ENCODE measurements at places on chromosomes 6 and 20. TPM values are rescaled to one million over a fixed set of nuclear protein-coding genes. Genes with fewer than 3 reads are reported as not detected.

The RNF144B gene
- 19.5 TPM for polyA plus RNA-seq

DNA sequence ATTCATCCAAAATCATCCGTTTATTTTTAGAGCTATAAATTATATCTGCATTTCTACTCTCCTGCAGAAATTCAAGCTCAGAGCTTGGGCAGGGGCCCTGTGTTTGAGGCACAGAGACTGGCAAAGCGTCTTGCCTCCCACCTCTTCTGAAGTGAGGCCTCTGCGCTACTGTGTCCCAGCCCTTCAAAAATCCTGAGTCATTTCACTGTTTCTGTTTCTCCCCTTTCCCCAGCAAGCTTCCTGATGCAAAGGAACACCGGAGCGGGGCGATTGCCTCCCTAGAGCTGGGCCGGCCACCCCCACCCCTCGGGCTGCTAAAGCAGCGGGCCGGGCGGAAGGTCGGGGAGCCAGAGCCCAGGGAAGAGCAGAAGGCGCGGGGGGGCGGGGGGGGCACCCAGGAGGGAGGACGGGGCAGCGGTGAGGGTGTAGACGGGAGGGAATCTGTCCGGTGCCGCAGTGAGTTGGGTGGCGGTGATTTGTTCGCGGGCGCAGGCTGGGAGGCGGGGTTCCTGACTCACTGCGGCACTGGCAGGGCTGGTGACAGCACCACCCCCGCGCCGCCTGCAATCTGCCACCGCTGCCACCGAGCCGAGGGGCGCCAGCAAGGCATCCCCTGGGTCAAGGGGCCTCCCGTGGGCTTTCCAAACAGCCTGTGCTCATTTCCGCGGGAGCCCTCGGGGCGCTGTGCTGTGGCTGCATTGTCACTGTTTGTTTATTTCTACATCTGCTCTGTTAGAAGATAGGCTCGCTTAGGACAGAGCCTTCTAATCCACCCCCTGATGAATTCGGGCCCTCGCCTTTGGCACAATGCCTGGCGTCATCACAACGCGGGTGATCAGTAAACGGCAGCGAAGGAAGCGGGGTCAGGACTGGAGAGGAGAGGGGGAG, 46.5 kb upstream of the SNAP25 start:
- peak; percentile 14 for DNase-seq

DNA sequence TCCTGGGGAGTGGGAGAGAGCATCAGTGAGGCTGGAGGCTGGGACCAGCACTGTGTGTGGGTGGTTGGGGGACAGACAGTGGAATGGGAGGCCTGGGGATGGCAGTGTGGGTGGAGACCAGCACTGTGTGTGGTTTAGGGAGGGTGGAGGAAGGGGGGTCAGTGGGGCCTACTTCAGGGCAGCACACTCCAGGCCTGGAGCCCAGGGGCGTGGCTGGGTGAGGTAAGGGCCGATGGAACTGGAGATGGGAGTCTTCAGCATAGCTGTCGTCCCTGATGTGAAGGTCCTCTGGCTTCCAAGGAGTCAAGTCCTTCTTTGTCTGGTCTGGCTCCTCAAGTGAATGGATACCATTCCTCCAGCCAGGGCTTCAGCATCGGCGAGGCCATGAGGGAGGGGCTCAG, 18.6 kb downstream of the KCNK17 start:
- DNase-seq = no peak

GRCh38 chr20:56428881-56429280, 16.8 kb downstream of the CASS4 start:
- no peak for DNase-seq

The OR2B2 gene
- not detected for polyA plus RNA-seq

The MYBL2 gene
- 25.2 TPM for polyA plus RNA-seq

DNA sequence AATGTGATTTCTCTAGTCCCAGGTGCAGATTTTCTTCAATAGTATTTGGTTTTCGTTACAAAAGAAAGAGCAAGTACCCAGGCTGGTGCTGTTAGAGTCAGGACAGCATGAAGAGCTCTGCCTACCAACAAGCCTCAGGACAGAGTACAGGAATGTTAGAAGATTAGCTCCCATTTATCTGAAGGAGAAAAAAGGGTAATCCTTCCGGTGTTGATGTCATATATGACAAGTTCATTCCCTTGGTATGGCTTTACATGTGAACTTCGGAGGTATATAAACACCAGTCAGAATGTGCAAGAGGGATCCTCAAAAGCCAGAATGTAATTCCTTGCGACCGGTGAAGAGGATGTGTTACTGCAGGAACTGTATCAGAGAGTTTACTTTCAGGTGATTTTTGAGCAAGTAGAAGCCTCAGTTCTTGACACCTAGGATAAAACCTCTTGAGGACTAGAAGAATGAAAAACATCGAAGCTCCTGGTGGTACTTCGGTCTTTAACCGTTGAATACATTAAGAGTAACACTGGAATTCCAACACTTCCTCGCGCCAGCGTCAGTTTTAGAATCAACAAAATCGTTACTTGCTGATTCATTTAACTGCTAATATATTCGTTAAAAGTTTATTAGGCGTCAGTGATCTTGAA, 194.2 kb upstream of the ZNF184 start:
- DNase-seq = no peak

The ZNF391 gene
- 14.2 TPM for polyA plus RNA-seq

The GPR63 gene
- polyA plus RNA-seq = 3.2 TPM

The ADAM33 gene
- polyA plus RNA-seq = 7.3 TPM

DNA sequence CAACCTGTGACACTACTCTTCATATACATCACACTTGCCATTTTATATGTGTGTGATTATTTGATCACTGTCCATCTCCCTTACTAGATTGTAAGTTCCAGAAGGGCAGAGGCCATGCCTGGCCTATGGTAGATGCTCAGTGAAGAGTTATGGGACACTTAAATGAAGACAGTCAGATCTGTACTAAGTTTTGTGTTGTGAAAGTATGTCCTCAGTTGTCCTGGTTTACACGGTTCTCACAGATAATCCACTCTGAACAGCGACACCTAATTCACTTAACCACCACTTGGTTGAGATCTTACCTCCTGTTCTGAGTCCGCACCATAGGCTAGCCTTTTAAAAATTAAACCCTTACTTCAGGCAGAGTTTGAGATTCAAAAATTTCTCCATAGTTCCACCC, 434.1 kb upstream of the SOX4 start:
- no peak for DNase-seq

The SLC17A2 gene
- polyA plus RNA-seq = 0.43 TPM

GRCh38 chr6:53651764-53652401, 13.7 kb downstream of the KLHL31 start:
- peak; percentile 42 for DNase-seq

DNA sequence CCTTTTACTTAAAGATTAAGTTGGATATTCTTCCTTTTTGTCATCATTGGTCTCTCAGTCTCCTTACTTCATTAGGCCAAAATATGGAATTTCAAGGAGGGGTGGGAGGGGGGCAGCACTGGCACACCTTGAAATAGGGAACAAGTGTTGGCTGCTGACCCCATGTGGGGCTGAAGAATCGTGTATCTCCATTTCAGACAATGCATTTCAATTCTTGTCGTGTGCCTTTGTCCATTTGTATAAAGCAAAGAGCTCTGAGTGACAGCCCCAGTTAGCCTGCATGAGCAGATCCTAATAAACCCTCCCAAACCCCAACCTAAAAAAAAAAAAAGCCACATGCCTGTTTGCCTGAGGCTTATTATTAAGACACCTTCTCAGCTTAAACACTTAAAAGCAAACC, 1.0 kb upstream of the TFAP2D start:
- DNase-seq = no peak

DNA sequence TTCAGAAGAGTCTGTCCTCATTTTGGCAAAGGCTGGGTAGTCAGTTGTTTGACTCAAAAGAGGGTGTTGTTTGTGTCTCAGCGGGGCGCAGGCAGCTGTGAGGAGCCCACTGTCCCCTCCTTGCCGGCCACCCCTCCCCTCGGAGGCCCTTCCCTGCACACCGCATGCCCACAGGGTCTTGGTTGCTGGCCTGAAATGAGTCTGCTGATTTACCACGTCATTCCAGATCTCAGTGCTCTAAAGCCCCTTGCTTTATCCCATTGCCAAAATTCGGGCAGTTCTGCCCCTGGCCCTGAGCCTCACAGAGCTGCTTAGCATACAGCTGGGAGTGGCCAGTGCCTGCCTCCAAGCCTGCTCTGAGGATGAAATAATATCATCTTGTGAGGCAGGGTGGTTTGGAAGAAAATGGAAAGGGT, 220.7 kb downstream of the UST start:
- no peak for DNase-seq

DNA sequence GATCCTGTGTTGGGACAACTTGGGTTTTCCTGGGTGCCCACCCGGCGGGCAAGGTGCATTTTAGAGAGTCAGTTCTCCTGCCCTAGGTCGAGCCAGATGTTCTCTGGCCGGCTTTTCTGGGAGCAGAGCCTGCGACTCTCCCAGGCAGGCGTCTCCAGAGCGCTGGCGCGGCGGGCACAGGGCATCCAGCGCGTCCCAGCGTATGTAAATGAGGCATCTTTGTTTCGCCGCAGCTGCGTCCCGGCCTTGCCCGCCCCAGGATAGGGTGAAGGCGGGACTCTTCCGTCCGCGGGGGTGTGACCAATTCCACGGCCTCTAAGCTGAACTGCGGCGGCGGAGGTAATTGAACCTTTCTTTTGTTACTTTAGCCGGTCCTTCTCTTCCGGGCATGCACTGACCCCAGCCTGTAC, 9.1 kb downstream of the GRIK2 start:
- no peak for DNase-seq

The GID8 gene
- polyA plus RNA-seq = 56.5 TPM

The SLC35D3 gene
- polyA plus RNA-seq = 0.11 TPM

The RBL1 gene
- 10.4 TPM for polyA plus RNA-seq

GRCh38 chr20:49729780-49730179, 16.1 kb upstream of the B4GALT5 start:
- no peak for DNase-seq

- no peak for DNase-seq
These were observed 170.4 kb upstream of the THEMIS start for GRCh38 chr6:128071212-128071611.

DNA sequence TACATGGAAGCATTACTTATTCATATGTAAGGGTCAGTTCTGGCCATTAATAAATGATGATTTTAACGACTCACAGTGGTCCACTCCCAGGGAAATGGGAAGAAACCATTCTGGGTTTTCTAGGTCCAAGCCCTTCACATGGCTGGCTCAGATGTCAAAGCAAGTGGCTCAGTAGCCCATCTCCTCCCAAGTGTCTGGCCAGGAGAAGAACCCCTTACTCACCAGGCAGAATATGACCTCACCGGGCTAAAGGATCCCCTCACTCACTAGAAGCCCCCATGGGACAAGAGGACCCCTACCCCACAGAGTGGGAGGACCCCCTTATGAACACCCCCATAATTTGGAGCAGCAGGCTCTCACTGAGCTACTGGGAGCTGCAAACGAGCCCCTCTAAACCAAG, 34.0 kb downstream of the PREX1 start:
- no peak for DNase-seq

- no peak for DNase-seq
These were observed 184.7 kb upstream of the PREP start for GRCh38 chr6:105587349-105588122.

DNA sequence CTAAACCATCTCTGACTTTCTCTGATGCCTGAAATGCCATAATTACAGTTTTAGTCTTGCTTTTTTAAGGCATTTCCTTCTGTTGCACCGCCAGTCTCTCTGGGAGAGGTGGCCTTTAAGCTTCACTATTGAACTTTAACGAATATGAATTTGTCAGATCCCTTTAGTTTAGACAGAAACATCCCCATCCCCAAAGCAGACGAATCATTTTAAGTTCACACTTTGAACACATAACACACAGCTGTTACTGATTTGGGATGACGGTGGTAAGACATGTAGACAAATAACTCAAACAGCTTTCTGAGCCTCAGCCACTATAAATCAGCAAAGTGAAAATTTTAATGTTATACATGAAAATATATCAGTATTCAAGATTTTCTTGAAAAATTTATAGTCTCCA, 7.2 kb upstream of the IPCEF1 start:
- DNase-seq = no peak

DNA sequence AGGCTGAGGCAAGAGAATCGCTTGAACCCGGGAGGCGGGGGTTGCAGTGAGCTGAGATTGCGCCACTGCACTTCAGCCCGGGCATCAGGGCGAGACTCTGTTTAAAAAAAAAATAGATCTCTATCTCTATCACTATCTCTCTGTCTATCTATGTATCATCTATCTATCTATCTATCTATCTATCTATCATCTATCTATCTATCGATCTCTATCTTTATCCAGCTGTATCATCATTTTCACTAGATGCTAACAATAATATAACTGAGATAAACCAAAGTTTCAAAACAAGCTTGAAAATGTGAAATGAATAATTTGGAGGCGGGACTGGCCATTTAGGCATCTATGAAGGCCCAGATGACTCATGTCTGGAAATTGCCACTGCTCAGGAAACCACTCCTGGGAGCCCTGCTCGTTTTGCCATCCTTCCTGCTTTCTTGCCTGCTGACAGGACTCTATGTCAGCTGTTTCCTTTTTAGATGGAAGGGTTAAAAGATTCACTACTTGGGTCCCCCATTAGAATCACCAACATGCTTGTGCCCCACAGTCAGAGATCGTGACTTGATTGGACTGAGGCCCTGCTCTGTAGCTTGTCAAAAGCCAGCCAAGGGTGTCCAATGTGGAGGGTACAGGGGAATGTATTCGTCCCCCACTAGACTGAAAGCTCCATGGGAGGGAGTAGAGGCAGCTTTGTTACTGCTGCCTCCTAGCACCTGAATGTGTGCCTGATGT, 61.7 kb downstream of the UTRN start:
- no peak for DNase-seq

- no peak for DNase-seq
These were observed 142.0 kb downstream of the CEP57L1 start for GRCh38 chr6:109237077-109237985.

DNA sequence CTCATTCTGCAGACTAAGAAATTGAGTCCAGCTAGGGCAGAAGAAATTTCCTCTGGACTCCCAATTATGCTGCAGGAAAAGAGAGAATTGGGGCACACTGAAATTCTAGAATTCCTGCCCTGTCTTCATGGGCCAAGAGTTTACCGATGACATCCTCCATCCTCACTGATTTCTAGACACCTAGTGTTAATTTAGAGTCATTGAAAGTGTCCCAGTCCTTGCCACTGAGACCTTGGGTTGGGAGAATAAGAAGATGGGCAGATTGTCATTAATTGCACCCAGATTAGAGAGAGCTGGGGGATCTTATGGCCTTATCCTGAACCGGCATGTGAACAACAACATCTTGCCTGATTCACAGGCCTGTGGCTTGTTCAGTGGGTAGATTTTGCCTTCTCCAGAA, 29.0 kb downstream of the ANGPT4 start:
- DNase-seq = no peak

DNA sequence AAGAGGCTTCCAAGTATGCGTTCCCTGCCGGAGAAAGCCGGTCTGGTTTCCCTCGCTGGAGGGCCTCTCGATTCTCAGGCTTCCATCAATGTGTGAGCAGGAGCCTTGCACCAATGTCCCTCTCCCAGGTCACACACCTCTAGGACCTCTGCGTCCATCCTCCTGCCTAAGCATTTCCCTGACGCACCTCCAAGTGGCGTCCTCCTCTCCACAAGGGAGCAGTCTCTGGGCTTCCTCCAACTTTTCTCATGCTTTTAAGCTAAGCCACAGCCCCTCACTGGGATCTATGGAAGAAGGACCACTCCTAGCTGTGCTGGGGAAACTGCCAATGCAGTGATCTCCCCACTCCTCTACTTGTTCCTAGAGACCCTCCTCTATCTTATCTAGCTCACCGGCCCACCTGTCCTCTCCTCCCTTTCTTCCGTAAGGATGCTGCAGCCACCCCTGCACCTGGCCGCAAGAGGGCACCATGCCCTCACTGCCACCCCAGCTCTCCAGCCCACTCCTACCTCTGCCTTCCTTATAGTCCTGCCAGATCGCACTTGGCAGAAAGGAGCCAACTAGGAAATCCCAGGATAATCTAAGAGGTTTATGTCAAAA, 258.7 kb downstream of the LRFN2 start:
- no peak for DNase-seq

The DLL1 gene
- polyA plus RNA-seq = 2.7 TPM

The C20orf144 gene
- polyA plus RNA-seq = 0.32 TPM

GRCh38 chr6:108119769-108120141, 45.2 kb upstream of the OSTM1 start:
- DNase-seq = no peak

All from left renal pelvis (tissue), 4 donors.